ENCODE measurements at places on chromosomes 16 and 17.

GRCh38 chr17:50209472-50210239 lies 8.2 kb upstream of the COL1A1 start:
- peak; percentile 72 for DNase-seq

- no peak for DNase-seq
Observed at GRCh38 chr17:21330436-21331160, 45.6 kb upstream of the KCNJ12 start.

- no peak for DNase-seq
Observed at GRCh38 chr17:75082683-75083082, 5.1 kb upstream of the SLC16A5 start.

GRCh38 chr16:69620573-69620972 lies 54.8 kb downstream of the NFAT5 start:
- no peak for DNase-seq

- no peak for DNase-seq
Observed at GRCh38 chr17:74558882-74559519, 8.3 kb downstream of the CD300H start.

DNA sequence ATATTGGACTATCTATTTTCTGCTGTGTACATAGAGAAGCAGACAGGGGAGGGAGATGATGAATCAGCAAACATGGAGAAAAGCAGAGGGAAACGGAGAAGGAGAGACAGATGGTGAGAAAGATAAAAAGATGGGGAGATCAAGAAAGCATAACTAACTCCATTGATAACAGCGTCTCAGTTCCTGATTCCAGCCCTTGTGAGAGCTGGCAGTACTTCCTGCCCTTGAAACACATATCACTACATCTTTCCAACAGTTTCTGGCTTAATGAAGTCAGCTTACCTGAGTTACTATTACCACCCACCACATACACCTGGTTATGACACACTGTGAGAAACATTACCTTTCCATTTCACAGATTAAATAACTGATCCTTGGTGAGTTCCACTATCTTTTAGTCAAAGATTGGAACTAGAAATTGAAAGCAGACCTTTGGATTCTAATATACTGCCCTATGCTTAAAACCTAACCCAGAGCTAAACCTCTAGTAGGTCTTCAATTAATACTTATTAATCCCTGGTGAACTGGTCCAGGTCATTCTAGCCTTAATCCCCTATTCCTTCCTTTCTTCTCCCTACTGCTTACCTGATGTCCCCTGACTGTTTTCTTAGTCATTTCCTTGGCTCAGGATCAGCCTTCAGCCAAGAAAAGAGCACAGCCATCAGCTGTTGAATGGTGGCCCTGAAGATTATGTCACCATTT lies 346.6 kb upstream of the CCL2 start:
- no peak for DNase-seq

GRCh38 chr17:64138441-64138840 lies 8.5 kb upstream of the ERN1 start:
- DNase-seq = no peak

- DNase-seq = no peak
Observed at GRCh38 chr17:8632061-8632460, 1.5 kb upstream of the MYH10 start.

GRCh38 chr16:67528222-67528869 lies at the start of gene RIPOR1:
Gene RIPOR1 (plus strand): TSS chr16:67528829. CDS start chr16:67538447, 9,618 bp downstream.
- no peak for DNase-seq

DNA sequence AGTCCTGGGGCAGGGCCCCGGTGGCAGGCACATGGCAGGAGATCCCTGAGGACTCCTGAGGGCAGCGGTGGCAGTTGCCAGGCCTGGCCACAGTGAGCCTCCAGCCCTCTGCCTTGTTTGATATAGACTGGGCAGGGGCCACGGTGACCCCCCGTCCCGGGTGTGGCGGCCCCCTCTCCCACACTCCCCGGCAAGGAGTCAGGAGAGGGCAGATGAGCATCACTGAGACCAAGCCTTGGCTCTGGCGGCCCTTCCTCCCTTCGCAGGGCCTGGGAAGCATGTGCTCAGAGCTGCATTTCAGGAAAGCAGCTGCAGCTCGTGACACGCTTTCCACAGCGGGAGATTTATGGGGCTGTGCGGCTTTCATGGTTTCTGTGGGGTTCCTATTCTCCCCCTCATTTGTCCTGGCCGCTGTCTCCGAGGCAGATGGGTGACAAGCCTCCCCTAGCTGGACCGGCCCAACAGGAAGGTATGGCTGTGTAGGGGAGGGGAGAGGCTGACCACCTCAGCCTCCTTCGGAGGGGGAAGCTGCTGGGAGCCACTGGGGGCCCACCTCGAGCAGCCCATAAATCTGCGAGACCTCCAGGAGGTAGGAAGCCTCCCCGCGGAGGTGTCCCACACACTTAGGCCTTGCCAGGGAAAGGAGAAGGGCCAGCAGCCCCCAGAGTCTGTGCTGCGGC lies 211.4 kb downstream of the NTN1 start:
- DNase-seq = no peak

- no peak for DNase-seq
Observed at GRCh38 chr16:87417528-87417910, 25.4 kb downstream of the MAP1LC3B start.

GRCh38 chr16:74438492-74438979 lies 17.3 kb upstream of the CLEC18B start:
- DNase-seq = no peak

- DNase-seq = no peak
Observed at GRCh38 chr16:68259007-68259825, 5.1 kb upstream of the SLC7A6 start.

- no peak for DNase-seq
Observed at GRCh38 chr17:3034578-3034920, 28.9 kb downstream of the OR1D5 start.

DNA sequence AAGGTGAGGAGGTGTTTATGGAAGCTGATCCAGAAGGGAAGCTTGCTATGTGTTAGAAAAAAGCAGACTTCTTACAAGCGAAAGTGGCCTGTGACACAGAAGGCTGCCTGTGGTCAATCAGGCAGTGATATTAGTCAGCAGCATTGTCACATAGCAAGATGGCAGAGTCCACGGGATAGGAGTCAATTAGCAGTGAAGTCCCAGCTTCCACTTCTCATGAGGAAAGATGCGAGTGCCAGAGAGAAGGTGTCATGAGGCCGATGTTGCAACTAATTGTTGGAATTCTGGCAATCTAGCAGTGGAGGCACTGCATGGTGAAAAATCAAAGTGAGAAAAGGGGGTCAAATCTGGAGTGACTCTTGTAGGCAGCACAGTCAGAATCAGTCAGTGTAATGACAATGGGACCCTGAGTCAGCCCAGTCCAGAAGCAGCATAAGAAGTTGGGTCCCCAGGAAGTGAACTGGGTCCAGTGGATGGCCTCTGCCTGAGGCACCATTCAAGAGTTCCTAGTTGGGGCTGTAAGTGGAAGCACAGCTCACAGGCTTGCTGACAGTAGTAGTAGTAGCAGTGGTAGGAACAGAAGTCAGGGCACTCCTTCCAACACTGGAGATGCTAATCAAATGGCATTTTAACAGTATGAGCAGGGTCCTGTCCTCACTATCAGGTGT lies 85.1 kb downstream of the TNFRSF13B start:
- DNase-seq = no peak

DNA sequence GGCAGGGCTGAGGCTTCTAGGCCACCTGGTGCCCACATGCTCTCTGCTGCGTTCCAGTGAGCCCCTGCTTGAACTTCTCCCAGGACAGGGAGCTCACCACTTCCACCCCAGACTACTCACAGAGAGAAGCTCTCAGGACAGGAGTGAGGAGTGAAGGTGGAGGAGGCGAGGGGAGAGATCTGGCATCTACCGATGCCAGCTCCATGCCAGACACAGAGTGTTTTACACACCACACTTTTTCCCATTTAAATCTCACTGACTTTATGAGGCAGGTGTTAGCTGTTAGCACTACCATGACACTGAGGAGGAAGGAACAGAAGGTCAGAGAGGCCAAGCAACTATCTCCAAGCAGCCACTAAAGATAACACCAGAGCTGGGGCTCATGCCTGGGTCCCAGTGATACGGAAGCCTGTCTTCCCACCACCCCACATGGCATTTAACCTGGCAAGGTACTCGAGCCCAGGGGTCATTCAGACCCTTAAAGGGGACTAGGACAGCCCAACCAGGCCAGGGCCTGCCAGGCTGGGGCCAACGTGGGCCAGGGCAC lies 6.8 kb downstream of the FAM83G start:
- no peak for DNase-seq

GRCh38 chr16:85349365-85350145 lies 237.3 kb upstream of the CIBAR2 start:
- DNase-seq = peak; percentile 69

- no peak for DNase-seq
Observed at GRCh38 chr17:67708378-67708777, 9.4 kb upstream of the NOL11 start.

DNA sequence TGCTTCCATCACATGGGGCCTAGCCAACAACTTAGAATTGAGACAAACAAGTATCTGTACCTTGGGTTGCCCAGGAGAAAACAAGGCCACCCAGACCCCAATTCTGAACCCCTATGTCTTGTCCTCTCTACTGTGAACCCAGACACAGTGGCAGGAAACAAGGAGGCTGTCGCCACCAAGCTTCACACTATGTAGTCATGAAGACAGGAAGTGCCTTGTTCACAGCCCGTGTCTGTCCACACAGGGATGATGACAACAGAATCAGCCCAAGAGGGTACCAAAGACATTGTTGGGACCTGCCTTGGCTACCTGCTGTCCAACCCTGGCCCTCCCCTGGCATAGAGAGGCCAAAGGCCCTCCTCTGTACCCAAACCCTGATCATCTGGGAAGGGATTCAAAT lies 84.8 kb downstream of the CDYL2 start:
- no peak for DNase-seq

GRCh38 chr16:86994215-86994614 lies 323.0 kb downstream of the C16orf95 start:
- DNase-seq = no peak

- DNase-seq = no peak
Observed at GRCh38 chr16:81060576-81061306, 16.3 kb downstream of the C16orf46 start.

- DNase-seq = no peak
Observed at GRCh38 chr16:84613408-84614072, 4.3 kb downstream of the COTL1 start.

GRCh38 chr17:50908860-50909764 lies 43.0 kb upstream of the TOB1 start:
- DNase-seq = peak; percentile 92

- no peak for DNase-seq
Observed at GRCh38 chr17:39595294-39595693, 12.4 kb downstream of the NEUROD2 start.

- DNase-seq = no peak
Observed at GRCh38 chr17:728911-729310, 3.5 kb upstream of the TLCD3A start.

GRCh38 chr17:10033959-10034358 lies 128.9 kb upstream of the RCVRN start:
- DNase-seq = no peak

- peak; percentile 86 for DNase-seq
Observed at GRCh38 chr17:7836596-7837407, 2.8 kb downstream of the KDM6B start.

DNA sequence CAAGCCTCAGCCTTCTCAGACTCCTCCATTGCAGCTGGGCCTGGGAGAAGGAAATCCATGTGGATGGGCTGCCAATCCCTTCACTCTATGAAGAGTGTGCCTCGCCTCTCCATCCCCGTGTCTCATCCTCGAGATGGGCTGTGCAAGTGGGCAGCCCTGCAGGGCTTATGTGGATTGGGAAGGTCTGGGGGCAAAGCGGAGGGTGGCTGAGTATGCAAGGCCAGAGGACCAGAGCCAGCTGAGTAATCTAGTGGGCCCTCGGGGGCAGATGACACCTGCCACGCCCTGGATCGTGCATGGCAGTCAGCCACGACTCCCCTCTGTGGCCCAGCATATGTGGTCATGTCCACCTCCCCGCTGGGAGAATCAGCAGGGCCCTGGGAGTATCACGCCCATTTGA lies 78.9 kb downstream of the IRX5 start:
- DNase-seq = no peak

GRCh38 chr17:73231841-73232586 lies 29.7 kb downstream of the CPSF4L start:
- peak; percentile 94 for DNase-seq

DNA sequence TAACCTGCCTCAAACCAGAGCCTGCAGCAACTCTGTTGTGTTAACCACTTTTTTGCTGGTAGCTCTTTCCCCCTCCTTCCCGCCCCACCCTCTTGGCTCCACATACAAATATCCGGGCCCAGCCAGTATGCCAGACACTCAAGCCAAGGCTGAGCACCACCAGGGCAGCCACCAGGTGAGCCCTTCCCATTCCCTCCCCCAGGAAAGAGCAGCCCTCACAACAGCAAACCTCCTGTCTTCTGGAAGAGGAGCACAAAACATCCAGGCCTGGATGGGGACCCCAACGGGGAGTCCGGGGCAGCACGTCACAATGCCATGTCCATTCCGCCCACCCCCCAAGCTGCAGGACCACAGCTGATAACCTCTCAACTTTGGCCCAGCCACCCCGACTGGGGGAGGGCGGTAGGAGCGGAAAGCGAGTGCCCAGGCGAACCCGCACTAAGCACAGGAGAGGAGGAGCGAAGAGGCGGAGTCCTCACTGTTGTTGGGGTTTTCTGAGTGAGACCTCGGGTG lies 757 bp downstream of the ORMDL3 start:
- DNase-seq = peak; percentile 26

DNA sequence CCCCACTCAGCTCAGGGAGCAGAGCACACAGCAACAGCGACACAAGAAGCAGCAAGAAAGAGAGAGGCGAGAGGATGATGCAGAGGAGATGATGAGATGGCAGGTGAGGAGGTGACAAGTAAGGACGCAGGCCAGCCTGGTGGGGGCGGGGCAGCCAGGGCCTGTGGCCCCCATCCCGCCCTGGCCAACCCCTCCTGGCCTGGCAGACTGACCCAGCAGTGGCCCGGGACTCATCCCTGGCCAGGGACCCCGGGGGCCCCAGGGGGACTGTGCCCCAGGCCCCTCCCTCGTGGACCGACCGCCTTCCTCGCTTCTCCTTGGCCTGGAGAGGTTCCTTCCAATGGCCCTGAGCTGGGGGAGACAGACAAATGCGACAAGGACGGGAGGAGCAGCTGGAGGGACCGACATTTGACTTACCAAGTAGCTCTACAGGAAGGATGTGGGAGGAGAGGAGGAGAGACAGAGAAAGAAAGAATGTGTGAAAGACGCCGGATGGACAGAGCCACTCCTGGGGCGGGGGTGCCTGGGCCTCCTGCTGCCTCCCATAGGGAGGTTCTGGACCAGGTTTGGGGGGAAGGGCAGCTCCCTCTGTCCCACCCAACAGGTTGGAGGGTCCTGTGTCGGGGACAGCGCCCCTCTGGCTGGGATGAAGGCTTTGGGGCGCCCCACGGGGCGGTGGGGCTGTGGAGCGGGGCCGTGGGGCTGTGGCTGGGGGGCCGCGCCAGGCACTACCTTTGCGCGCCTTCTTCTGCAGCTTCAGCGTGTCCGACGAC lies 6.8 kb downstream of the MTSS2 start:
- DNase-seq = no peak

DNA sequence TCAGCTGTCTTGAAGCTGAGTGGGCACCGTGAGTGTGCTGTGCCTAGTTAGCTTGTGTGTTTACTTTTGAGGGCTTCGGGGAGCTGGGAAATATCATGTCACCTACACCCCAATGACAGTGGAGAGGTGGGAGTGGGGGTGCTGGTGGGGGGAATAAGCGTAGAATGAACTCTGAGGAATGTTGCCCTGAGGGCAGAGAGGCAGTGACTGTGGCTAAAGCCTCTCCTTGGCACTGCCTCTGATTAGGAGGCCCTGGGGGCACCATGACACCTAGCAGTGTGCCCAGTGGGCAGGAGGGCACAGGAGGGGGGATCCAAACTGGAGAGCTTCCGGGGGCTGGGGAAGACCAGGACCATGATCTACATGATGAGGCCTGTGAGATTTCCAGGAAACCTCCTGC lies 24.8 kb downstream of the CACNA1G start:
- DNase-seq = no peak

GRCh38 chr17:79301469-79301868 lies 226.8 kb downstream of the ENGASE start:
- no peak for DNase-seq
